Esophagus squamous epithelium (tissue), 5 donors: ENCODE measurements at places on chromosomes 1 and 21.

- H3K4me3 ChIP-seq: no peak overlapping the region
- H3K27ac ChIP-seq: no peak overlapping the region
- H3K4me1 ChIP-seq: no peaks in the 10 kb centered on the region
Observed at GRCh38 chr1:39501666-39502065, 10.2 kb downstream of the BMP8A start.

GRCh38 chr1:19799230-19800075, at the start of gene TMCO4:
Gene TMCO4 (minus strand): TSS chr1:19799916. CDS start chr1:19780758, 19,158 bp downstream.
- peaks cover 17% of the 10 kb centered on the region for H3K4me1 ChIP-seq
- peak within 1 kb of the TSS; percentile 88 for H3K4me3 ChIP-seq
- H3K36me3 ChIP-seq: no peaks in the 10 kb centered on the region
- H3K27me3 ChIP-seq: no peaks in the 10 kb centered on the region

DNA sequence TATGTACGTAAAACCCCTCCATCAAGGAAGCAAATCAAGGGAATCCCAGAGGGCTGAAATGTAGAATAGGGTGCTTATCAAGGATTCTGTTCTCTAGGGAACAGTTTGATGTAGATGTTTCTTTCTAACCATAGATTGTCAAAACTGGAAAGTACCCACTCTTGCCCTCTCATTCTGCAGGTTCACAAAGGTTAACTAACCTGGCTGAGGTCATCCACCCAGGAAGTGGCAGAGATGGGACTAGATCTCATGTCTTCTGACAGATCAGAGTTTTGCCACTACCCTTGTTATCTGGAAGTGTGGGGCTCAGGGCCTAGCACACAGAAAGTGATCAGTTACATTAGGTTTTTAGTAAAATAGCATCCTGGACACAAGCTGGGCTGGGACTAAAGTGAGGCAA, 47.4 kb downstream of the GFI1 start:
- no peak overlapping the region for H3K4me3 ChIP-seq
- no peaks in the 10 kb centered on the region for H3K36me3 ChIP-seq
- no peak overlapping the region for H3K27ac ChIP-seq
- H3K27me3 ChIP-seq: no peaks in the 10 kb centered on the region
- no peaks in the 10 kb centered on the region for H3K4me1 ChIP-seq
- no peak for DNase-seq

DNA sequence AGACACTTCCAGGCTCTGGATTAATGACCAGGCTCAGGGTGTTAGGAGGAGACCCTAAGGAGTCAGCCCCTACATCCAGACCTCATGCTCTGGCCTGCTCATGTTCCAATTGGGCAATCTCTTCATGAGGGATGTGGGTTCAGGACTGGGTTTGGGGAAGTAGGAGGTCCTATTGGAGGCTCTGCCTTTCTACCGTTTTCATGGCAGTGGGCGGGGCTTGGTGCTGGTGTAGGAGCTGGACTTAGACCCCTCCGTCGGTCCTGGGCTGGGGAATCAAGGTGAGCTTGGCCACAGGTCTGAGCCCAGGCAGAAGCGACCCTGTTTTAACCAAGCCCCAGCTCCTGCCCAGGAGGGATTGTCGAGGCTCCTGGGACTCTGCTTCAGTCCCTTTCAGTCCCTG, 123.4 kb downstream of the PRDM16 start:
- no peak overlapping the region for H3K4me3 ChIP-seq
- no peak overlapping the region for H3K27ac ChIP-seq
- DNase-seq: no peak
- H3K4me1 ChIP-seq: peaks cover 5% of the 10 kb centered on the region

- H3K27me3 ChIP-seq: peaks cover 8% of the 10 kb centered on the region
- no peak for DNase-seq
- no peaks in the 10 kb centered on the region for H3K36me3 ChIP-seq
- no peak overlapping the region for H3K4me3 ChIP-seq
- no peak overlapping the region for H3K27ac ChIP-seq
- H3K4me1 ChIP-seq: no peaks in the 10 kb centered on the region
Observed at GRCh38 chr1:162878000-162878596, 17.1 kb upstream of the CCDC190 start.

DNA sequence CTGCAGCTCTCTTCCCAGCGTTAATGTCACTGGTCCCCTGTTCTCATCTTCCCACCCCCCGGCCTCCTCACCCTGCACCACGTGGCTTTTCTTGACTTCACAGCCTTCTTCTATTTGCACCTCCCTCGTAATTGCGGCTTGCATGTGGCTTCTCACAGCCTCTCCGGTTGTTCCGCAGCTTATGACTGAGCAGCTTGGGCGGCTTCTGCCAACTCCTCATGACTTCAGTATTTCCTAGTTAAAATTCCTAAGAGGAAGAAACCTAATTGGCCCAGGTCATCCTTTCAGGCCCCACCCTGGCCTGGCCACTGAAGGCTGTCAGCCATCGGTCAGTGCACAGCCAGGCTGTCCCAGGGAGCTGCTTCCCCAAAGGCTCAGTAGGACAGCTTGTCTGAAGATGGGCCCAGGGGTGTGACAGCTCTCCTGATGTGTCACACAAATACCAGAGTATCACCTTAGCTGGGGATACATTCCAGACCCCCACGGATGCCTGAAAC, 8.6 kb upstream of the RERE start:
- no peak overlapping the region for H3K27ac ChIP-seq
- H3K36me3 ChIP-seq: no peaks in the 10 kb centered on the region
- H3K4me1 ChIP-seq: no peaks in the 10 kb centered on the region

DNA sequence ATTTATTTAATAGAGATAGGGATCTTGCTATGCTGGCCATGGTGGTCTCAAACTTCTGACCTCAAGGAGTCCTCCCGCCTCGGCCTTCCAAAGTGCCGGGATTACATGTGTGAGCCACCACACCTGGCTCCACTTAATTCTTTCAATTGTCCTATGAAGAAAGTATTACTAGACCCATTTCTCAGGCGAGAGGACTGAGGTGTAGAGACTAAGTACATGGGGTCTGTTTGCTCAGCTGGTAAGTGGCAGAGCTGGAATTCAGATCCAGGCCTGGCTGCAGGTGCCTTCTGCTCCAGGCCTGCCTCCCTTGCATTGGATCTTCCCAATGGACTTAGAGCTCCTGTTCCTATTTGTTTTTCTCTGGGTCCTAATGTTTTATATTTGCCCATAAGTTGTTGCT, 55.5 kb downstream of the HTR6 start:
- no peak overlapping the region for H3K4me3 ChIP-seq
- peaks cover 2% of the 10 kb centered on the region for H3K4me1 ChIP-seq
- no peak overlapping the region for H3K27ac ChIP-seq
- no peak for DNase-seq
- H3K27me3 ChIP-seq: no peaks in the 10 kb centered on the region
